ENCODE measurements at places on chromosomes 5 and 9.

GRCh38 chr9:73423891-73424290, 272.2 kb downstream of the ANXA1 start:
- DNase-seq = peak; percentile 4

- peak; percentile 40 for DNase-seq
Measured at GRCh38 chr5:112002376-112002775, 245.4 kb upstream of the NREP start.

GRCh38 chr9:77707383-77708063, 59.4 kb upstream of the GNA14 start:
- peak; percentile 98 for DNase-seq

DNA sequence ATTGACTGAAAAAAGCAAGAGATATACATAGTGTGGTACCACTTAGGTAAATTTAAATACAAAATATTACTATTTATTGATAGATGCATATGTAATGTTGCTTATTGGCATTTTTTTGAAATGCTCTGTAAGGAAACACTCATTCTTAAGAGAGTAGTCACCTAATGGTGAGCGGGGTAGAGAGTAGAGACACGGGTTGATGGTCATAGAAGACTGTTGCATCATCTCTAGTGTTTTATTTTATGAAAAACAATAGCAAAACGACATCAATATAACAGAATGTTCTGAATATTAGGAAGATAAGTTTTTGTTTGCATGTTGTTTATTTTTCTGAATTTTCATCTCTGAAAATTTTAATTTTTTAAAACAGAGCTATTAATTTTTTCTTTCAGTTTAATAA, 4.0 kb downstream of the SRP19 start:
- DNase-seq = no peak

DNA sequence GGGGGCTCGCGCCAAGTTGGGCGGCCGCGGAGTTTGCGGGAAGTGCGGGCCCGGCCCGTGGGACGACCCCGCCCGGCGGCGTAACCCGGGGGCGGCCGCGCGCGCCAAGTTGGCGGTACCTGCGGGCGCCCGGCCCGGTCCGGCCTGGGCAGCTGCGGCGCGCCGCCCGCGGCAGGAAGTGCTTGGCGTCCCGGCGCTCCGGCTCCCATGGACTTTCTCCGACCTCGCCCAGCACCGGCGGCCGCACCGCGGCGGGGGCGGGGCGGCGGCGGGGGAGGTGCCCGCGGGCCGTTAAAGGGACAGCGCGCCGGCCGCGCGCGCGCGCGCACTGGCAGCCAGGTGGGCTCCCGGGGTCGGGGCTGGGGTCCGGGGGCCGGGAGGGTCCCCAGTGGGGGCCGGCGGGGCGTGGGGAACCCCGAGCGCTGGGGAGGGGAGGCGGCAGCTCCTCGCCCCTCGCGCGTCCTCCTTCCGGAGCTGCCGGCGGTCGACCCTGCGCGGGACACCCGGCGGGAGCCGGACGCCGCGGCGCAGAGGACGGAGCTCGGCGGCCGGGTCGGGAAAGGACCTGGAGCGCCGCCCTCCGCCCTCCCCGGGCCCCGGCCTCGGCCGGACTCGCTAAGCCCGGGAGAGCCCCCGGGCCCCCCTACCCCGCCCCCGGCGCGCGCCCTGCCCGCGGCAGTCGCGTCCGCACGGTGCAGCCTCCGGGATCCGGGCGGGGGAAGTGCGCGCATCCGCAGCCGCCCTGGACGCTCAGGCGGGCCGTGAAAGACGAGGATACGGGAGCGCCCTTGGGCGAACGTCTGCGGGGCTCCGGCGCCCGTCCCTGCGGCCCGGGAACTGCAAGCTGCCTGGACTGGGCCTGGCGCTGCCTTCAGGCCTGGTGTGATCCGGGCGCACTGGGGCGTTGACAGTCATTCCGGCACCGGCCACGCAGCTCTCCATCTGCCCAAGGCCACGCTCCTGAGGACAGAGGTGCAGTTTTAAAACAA, at the start of gene NACC2:
Gene NACC2, minus strand, starts transcription at position 220 of the 989 bp plus-strand sequence. CDS start 44,768 bp downstream, outside the sequence.
- DNase-seq = peak; percentile 67

- DNase-seq = peak; percentile 12
Measured at GRCh38 chr5:14663734-14664269, 716 bp upstream of the OTULIN start.

DNA sequence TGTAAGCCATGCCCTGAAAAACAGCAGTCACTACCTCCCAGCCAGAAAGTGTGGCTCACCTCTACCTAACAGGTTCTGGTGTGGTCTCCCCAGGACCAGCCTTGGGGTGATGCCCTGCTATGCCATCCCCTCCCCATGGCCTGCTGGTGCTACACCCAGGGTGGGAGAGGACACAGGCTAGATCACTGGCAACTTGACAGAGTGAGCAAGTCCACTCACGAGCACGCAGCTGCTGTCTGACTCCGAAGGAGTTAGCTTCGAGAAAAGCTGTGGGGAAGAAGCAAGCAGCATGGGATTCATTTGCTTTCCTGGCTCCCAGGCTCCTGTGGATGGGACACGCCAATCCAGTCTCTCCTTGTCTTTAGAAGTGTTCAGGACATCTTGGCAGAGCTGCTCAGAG, 102.2 kb downstream of the COL5A1 start:
- no peak for DNase-seq

GRCh38 chr5:158725297-158725851, 374.3 kb downstream of the EBF1 start:
- peak; percentile 60 for DNase-seq

- peak; percentile 41 for DNase-seq
Measured at GRCh38 chr5:32095261-32095671, 78.9 kb downstream of the GOLPH3 start.

- no peak for DNase-seq
Measured at GRCh38 chr5:77864997-77865396, 88.9 kb upstream of the TBCA start.

- DNase-seq = no peak
Measured at GRCh38 chr9:128723352-128723865, 518 bp downstream of the ZDHHC12 start.

GRCh38 chr5:58675341-58675740, 92.5 kb downstream of the RAB3C start:
- DNase-seq = no peak

GRCh38 chr9:134293611-134294152, 32.6 kb upstream of the RXRA start:
- DNase-seq = peak; percentile 41

- DNase-seq = peak; percentile 69
Measured at GRCh38 chr9:35910613-35911359, 1.5 kb downstream of the SPAAR start.

DNA sequence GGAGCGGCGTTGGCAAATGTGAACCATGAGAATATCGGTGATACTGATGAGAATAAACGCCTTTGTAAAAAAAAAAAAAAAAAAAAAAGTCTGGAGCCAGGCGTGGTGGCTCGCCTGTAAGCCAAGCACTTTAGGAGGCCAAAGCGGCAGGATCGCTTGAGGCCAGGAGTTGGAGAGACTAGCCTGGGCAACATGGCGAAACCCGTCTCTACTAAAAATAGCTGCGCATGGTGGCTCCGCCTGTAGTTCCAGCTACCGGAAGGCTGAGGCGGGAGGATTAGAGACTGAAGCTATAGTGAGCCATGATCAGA, 425 bp upstream of the NFX1 start:
- no peak for DNase-seq

DNA sequence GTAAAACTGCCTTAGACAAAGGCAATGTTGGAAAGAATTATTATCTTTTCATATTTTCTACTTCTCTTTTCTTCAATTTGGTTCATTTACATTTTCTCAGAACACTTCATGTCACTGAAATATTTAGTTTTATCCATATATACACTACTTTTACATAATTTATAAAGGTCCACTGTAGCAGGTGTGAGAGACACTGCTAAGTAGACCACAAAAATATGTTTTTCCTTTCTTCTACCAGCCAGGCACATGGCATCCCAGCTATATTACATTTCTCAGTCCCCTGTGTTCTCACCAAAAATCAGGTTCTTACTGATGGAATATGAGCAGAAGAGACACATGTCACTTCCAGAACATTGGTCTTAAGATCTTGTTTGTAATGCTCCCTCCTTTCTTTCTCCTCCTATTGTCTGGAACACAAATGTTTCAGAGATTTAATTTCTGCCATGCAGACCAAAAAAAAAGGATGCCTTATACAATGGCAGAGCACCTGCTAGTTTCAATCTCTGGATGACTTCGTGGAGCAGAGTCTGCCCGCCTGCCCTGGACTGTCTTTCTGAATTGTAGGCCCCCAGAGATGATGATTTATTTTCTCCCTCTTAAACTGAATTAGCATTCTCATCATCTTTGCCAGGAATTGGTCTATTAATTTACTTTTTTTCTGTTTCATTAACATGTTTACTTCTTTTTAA, 125.4 kb upstream of the ACOT12 start:
- DNase-seq = no peak

DNA sequence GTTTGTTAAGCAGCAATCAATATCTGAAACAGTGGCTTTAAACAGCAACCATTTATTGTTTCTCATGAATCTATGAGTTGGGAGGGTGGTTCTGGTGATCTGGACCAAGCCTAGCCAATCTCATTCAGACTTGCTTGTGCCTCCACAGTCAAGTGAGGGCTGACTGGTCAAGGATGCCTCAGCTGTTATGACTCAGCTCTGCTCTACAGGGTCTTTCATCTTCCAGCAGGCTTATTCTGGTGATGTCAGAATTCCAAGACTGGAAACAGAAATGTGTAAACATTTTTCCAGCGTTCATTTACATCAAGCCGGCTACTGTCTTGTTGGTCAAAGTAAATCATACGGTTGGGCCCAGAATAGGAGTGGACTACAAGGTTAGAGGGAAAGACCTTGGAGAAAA, 2.5 kb upstream of the PIP5K1B start:
- no peak for DNase-seq

DNA sequence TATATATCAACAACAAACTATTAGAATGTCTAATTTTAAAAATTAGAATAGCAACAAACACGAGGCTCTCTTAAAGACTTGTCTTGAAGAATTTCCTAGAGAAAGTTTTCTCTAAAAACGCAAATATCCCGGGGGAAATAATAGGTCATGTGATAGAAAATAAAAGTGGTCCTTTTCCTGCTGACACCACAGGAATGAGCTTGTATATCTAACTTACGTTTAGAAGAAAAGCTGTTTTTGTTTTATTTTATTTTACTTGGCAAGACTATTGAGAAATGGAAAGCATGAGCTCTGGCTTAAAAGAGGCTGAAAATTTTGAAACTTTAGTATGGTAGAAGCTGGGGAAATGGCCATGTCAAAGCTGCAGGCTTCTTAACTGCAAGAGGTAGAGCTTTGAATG, 465.0 kb downstream of the AGTPBP1 start:
- no peak for DNase-seq

DNA sequence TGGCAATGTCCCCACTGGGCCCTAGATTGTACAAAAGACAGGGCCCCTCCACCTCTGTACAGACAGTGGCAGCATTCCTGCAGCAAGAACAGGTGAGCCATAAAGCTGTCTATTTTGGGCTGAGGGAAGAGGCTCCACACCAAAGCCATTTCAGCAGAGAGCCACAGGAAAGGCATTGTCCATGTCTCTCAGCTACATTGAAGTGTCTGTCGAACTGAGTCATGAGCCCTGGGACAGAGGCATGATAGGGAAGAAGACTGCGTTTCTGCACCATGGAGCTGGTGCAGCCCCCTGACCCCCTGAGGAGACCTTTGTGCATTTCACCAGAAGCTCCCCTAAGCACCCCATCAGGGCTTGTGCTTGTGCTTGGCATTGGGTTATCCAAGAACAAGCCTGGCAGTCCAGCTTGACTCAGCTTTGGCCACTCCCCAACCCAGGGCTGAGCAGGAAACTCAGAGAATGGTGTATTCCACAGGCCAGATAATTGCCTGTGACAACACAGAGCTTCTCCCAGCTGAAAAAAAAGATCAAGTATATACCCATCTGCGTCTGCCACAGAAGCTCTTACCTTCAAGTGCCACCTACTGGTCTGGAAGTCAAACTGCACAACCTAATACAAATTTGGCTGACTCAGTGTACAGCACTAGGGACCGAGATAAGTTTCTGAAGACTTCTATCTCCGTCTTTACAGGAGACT, 5.9 kb upstream of the FRMD3 start:
- DNase-seq = peak; percentile 87

- no peak for DNase-seq
Measured at GRCh38 chr9:98732801-98733200, 24.1 kb upstream of the GABBR2 start.

- DNase-seq = peak; percentile 100
Measured at GRCh38 chr5:151696470-151697061, 9.9 kb upstream of the SPARC start.

- DNase-seq = peak; percentile 19
Measured at GRCh38 chr9:79014929-79015699, 556.7 kb upstream of the TLE4 start.

DNA sequence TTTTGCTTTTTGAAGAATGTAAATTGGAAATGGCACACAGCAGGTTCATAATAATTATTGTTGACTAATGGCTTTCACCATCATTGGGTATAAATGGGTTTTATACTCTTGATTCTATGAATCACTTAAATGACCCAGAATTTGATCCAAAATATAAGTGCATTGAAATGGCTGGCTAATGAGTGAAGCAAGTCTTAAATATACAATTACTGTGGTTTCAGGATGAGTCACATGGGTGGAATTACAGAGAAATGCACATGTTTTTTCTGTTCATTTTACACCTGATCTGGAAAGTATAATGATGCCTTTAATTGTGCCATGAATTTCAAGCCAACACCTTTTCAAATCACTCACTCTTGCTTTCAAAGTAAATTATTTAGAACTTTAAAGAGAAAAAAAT, 380.8 kb upstream of the CD180 start:
- peak; percentile 68 for DNase-seq

- DNase-seq = peak; percentile 10
Measured at GRCh38 chr5:62371409-62371808, 32.3 kb downstream of the DIMT1 start.

DNA sequence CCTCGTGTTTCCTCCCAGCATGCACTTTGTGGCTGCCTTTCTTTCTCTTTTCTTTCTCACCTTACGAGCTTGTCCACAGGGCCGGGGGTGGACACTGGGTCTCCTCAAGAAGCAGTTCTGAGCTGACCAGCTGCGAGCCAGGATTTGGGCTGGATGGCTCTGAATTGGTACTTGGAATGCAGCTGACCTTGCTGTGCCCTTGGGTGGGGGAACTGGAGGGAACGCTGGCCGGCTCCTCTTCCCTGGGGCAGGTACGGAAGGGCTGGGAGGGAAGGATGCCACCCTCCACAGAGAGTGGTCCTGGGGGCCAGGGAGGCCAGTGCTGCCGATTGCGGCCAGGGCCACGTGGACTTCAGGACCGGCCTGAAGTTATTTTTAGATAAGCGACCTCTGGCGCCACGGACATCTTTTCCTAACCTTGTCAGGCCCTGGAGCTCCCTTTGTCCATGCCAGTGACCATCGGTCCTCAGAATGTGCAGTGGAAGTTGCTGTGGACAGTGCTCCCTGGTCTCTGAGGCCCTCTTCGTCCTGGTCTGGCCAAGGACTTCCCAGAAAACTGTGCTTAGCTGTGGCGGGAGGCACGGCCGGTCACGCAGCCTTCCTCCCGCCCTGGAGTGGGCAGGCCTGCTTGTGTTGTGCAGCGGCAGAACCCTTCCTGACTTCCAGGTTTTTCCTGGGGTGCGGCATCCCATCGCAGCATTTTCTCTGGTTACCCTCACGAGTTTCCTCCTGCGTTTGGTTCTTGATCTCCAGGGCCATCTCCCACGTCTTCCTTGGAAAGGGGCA, 13.5 kb upstream of the AHRR start:
- no peak for DNase-seq

Data from fibroblast of skin of right biceps (primary cell).